ENCODE measurements at places on chromosomes 4 and X.

- DNase-seq, result no peak
Observed at GRCh38 chr4:58849026-58849425, 1738.8 kb upstream of the IGFBP7 start.

GRCh38 chr4:18231726-18232125, 210.2 kb upstream of the LCORL start:
- DNase-seq, result no peak

DNA sequence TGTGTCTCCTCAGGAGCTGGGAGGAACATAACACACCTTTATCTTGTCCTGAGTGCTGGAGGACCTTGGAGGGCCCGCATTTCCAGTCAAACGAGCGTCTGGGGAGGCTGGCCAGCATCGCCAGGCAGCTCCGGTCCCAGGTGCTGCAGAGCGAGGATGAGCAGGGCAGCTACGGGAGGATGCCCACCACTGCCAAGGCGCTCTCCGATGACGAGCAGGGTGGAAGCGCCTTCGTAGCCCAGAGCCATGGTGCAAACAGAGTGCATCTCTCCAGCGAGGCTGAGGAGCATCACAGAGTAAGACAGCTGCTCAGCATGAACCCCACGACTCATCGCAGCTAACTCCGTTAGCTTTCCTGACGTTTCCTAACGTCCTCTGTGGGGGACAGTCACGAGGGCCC, 430 bp downstream of the TRIML1 start:
- no peak for DNase-seq

DNA sequence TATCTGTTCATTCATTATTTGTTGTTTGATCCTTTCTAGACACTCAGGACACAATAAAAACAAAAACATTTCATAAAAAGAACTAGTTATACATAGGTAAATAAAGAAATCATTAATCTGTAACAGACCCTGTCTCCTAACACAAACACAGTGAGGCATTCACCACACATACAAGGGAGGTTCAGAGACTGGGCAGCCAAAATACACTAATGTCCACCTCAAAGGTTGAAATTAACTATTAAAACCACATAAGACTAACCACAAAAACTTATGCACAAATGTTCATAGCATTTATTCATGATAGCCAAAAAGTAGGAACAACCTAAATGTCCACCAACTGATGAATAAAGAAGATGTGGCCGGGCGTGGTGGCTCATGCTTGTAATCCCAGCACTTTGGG, 7.8 kb downstream of the PAPSS1 start:
- DNase-seq, result no peak

GRCh38 chr4:99457270-99457669, 22.1 kb upstream of the ADH7 start:
- no peak for DNase-seq

- no peak for DNase-seq
Observed at GRCh38 chr4:178339769-178340168, 897.5 kb upstream of the AGA start.

DNA sequence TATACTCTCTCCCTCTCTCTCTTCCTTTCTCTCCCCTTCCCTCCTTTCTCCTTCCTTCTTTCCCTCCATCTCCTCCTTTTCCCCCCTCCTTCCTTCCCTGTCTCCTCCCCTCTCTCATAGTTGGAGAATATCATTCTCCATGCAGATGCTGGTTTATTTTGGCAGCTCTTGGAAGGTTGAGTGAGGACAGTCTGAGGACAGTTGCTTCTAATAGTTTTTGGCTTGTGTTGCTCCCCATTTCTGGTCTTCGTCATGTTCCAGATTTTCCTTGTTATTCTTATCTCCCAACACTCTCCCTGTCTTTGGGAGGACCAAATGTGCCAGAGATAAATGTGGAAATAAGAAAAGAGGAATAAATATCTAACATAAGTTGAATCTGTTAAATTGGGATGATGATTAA, 263.0 kb downstream of the FRMPD4 start:
- no peak for DNase-seq

GRCh38 chrX:116009861-116010710, 160.5 kb upstream of the AGTR2 start:
- peak; percentile 36 for DNase-seq

- DNase-seq, result no peak
Observed at GRCh38 chr4:154044108-154044531, 255.2 kb upstream of the SFRP2 start.

DNA sequence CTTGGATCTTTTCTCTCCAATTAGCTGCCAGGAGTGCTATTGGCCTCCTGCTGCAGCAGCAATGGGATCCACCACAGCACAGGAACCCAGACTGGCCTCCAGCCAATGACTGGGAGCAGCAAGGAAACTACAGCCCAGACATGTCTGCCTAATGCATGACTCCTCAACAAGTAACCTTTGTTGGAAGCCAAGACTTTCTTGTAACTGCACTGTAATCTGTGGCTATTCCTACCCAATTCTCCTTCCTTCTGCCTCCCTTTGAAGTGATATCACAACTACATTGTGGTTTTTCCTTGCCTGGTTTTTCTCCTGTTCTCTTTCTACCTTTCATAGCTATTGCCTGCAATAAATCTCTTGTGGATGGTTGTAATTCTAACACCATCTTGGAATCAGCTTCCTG, 39.8 kb downstream of the SNCA start:
- no peak for DNase-seq

DNA sequence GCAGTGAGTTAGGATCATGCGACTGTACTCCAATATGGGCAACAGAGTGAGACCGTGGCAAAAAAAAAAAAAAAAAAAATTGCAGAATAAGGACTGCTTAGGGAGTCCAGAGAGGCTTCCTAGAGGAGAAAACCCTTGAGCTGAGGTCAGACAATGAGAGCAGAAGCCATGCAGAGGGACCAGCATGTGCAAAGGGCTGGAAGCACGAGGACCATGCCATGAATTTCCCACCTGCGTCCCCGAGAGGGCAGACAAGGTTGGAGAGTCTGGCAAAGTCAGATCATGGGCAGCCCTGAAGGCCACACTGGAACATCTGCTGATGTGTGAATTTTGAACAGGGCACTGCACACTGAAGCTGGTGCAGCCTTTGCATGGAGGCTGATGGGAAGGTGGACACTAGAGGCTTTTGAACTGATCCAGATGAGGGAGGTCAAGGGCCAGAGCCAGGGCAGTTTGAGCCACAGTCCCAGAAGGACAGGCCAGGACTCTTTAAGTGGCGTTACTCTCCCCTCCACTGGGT, 6.5 kb upstream of the JAKMIP1 start:
- DNase-seq, result no peak
